ENCODE measurements at places on chromosomes 1 and 21.

GRCh38 chr21:15775291-15775690, 45.5 kb downstream of the USP25 start:
- DNase-seq, result no peak

DNA sequence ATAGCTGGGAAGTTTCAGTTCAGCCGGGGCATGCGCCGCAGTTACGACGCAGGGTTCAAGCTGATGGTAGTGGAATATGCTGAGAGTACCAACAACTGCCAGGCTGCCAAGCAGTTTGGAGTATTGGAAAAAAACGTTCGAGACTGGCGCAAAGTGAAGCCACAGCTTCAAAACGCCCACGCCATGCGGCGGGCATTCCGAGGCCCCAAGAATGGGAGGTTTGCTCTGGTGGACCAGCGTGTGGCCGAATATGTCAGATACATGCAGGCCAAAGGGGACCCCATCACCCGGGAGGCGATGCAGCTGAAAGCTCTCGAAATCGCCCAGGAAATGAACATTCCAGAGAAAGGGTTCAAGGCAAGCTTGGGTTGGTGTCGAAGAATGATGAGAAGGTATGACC, 9.9 kb downstream of the POGK start:
- DNase-seq, result no peak

GRCh38 chr1:9271283-9271682, 21.4 kb upstream of the SPSB1 start:
- no peak for DNase-seq

- DNase-seq, result no peak
Observed at GRCh38 chr1:47527653-47528272, 89.9 kb downstream of the FOXD2 start.

DNA sequence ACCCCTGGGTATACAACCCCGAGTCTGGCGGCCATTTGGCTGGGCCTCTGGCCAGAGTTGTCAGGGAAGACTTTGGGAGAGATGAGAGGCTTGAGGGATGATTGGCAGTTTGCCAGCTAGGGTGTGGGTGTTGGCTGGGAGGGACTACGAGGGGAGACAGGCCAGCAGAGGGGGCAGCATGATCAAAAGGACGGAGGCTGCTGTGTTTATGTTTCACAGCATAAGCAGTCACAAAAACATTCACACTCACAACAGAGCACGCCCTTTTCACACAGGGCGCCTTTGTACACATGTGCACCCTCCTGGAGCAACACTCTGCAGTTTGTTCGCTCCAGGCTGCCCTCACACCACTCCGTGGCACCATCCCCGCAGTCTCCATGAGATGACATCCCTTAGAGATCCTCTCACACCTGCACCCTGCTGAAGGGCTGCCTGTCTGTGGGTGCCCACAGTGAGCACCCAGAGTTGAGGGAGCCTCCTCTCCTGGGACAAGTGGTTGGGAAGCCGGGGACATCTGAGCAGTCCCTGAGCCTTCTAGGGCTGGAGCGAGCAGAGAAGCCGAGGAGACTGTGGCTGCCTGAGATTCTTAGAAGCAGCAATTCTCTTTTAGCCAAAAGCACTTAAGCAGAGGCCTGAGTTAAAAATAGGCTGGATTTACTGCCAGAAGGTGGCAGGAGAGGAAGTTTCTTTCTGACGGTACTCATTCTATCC, 15.4 kb downstream of the EFNA3 start:
- DNase-seq, result no peak

- no peak for DNase-seq
Observed at GRCh38 chr1:37732111-37732780, 32.7 kb downstream of the EPHA10 start.

- no peak for DNase-seq
Observed at GRCh38 chr21:22063140-22063539, 1064.9 kb downstream of the NCAM2 start.

GRCh38 chr1:203089001-203089650, 3.3 kb upstream of the MYOG start:
- DNase-seq, result no peak

DNA sequence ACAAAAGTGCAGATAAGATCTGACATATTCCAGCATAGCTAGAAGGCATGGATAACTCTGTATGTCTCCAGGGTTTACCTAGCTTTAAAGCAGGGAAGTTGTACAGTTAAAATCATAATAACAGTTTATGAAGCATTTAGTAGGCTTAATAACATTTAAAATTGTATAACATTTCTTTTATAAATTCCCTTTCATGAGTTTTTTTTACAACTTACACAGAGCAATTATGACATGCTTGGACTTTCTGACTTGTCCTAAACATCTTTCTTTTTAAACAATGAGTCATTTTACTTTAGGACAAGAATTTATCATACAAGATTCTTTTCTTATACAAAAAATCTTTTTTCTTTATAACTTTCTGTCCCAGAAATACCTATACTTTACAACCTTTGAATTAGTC, 408.5 kb upstream of the NEGR1 start:
- no peak for DNase-seq

- DNase-seq, result no peak
Observed at GRCh38 chr1:167148421-167148820, 54.5 kb downstream of the STYXL2 start.

DNA sequence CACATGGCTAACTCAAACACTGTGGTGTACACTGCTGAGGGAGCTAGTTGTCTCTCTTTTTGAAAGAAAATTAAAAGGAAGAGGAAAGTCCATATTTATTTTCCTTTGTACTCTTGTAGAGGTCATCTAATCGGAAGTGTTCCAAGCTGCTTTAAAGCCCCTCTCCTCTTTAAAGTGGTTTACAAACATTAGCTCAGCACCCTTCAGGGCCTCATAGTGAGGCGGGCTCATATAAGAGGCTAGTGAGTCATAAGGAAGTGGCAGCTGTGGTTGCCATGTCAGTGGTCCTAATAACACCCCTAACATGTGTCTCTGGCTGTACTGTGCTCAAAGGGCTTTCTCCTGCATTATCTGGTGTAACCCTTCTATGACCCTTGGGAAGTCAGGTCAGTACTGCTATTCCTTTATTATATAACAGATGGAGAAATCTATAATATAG, 104.4 kb upstream of the SERBP1 start:
- DNase-seq, result no peak

DNA sequence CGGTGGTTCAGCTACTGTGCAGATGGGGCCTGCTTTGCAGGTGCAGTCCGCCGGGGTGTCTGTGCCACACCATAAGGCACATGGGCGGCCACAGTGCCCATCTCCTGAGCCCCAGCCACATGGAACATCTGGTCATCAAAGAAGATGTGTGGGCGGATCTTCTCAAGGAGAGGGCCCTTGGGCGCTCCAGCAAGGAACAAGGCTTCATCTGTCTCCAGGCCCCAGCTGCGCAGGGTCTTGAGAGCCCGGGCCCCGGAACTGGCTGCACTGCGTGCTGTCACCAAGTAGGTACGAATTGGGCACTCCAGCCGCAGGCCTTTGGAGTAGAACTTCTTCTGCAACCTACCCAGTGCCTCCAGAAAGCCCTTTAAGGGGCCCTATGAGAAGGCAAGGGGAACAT, 12.8 kb downstream of the NT5C1A start:
- no peak for DNase-seq

DNA sequence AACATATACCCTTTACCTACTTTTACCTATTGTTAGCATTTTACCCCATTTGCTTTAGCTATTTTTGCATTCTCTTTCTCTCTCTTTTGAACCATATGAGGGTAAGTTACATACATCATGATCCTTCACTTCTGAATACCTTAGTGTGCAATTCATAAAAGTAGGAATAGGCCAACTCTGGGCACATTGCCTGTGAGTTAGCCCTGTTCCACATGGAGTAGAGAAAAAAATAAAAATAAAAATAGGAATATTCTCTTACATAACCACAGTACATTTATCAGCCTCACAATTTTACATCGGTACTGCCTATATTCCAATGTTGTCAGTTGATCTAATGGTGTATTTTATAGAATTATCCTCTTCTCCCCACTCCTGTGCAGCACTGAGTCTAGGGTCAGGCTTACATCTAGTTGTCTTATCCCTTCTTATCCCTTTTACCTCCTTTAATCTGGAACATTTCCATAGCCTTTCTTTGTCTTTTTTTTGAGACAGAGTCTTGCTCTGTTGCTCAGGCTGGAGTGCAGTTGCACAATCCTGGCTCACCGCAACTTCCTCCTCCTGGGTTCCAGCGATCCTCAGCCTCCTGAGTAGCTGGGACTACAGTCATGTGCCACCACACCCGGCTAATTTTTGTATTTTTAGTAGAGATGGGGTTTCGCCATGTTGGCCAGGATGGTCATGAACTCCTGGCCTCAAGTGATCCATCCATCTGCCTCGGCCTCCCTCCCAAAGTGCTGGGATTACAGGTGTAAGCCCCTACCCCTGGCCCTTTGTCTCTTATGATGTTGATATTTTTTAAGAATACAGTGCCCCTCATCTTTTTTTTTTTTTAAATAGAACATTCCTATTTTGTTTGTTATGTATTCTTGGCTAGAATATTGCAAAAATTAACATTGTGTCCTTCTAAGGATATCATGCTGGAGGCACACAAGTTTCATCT, 11.1 kb upstream of the SLC30A1 start:
- no peak for DNase-seq

DNA sequence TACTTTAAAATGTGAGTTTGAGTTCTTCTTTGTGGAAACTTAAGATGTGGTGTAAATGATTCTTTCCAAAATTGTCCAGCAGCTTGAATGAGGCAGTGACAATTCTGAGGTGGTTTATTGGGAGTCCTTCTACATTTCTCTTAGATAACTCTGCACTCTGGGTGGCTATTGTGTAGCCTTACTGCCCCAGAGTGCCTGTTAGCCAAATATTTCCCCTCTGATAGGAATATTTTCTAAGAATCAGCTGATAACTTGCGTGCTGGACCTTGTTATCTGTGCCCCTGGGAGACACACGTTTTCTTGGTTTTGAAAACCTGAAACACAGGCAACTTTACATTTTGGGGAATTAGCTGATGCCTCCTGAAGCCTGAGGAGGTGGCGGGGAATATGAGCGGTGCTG, 91.6 kb downstream of the CD247 start:
- DNase-seq, result no peak
